Foreskin fibroblast (primary cell): ENCODE measurements at places on chromosomes 2 and 18.

- no peak for DNase-seq
These were observed 236.4 kb downstream of the ATAD2B start for GRCh38 chr2:23690421-23691105.

DNA sequence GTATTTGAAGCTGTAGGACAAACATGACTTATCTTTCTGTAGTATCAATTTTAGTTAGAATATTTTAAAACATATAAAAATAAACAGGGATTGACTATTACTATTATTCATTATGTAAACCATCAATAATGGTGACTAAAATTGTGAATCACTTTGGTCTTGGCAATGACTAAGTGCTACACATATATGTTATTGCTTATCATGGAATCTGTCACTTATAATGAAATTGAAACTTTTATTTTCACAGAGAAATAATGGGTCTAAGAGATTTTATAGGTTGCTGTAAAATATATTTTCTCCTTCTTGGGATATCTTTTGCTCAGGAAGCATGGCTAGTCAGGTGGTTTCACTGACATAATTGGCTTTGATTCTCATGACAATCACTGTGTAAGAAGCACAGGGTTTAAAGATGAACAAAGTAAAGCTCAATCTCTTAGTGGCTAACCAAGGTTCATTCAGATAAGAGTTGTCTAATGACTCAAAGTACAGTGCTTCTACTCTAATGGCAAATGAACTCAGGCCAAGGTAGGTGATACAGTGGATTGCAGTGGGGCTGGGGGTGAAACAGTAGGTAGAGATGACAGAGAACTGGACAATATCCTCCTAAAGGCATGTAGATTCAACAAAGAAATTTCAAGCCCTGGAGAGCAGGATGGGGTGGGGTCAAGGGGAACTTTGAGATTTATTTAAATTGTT is 98.6 kb upstream of the FANCL start:
- DNase-seq, result no peak

- DNase-seq, result no peak
These were observed 47.7 kb upstream of the SELENOI start for GRCh38 chr2:26298286-26298637.

DNA sequence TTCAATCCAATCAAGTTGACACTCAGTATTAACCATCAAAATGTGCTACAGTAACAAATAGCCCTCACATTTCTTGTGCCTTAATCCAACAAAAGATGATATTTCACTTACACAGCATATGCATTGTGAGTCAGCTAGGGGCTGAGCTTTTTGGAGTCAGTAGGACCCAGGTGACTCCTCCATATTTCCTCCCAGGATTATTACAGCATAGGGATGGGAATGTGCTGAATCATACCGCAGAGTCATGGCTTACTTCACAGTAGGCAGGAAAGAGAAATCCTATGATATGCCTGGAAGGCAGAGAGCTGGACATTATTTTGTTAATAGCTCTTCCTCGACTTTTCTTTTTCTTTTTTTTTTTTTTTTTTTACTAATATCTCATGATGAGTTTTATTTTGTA is 153.3 kb downstream of the TMEM182 start:
- DNase-seq, result no peak

DNA sequence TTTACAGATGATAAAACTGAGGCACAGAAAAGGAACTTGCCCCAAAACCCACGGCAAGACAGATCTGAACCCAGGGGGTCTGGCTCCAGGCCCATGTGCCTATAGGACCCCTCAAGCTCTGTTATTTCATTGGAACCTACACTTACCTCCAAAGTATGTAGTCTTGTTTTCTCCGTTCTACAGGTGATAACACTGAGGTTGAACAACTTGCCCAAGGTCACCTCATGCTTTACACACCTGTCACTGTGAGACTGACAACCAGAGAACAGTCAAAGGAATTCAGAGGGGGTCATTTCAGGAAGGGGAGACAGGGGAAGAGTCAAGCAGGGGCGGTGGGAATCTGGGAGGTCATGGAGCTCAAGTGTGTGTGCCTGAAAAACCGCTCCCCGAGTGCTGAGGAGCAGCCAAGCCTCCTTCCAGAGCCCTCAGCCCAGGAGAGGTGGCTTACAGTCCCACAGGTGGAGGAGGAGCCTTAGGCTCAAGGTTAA is 47.7 kb downstream of the SERTAD2 start:
- no peak for DNase-seq

DNA sequence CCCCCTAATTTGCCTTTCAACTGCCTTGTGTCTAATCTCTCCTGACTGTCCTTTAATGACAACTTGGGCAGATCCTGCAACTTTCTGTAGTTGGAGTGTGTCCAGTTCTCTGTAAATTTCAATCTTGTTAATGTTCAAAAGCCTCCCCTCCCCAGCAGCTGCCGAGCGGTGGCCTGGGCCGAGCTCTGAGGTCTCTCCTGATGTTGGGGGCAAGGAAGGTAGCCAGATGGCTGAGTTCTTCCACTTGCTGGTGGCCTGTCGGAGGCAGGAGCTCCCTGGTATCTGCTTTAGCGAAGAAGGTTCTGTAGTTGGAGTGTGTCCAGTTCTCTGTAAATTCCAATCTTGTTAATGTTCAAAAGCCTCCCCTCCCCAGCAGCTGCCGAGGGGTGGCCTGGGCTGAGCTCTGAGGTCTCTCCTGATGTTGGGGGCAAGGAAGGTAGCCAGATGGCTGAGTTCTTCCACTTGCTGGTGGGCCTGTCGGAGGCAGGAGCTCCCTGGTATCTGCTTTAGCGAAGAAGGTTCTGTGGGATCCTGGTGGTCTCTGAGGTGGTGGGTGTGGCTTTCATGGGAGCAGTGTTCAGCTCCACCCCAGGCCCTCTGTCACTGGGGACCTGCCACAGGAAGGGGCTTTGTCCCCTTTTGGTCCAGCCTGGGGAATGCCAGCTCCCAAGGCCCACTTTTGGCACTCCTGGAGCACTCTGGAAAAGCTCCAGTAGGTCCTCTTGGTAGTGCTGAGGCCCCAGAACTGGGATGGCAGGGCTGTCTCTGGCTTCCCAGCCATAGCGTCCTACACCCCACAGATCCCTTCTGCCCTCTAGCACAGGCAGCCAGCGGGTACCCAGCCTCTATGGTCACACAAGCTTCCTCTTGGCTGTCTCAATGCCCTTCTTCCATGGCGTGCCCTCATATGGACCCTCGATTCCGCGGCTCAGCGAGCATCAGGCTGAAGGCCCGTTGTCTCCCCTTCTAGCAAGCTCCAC is 211.9 kb downstream of the ALPK2 start:
- DNase-seq, result no peak

DNA sequence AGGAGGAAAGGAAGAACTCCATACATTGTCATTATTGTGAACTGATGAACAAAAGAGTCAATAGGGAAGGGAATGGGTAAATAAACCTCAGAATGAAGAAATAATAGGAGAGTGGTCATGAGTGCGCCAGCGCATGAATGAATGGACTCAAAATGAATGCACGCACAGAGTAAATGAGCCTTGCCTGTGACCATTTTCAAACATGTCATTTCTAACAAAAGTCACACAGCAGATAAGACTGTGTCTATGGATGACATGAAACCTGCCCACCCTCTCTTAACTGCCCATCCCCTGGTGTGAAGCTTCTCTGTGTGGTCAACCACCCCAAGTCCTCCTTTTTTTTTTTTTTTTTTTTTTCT is 121.1 kb upstream of the TEX51 start:
- DNase-seq, result no peak

DNA sequence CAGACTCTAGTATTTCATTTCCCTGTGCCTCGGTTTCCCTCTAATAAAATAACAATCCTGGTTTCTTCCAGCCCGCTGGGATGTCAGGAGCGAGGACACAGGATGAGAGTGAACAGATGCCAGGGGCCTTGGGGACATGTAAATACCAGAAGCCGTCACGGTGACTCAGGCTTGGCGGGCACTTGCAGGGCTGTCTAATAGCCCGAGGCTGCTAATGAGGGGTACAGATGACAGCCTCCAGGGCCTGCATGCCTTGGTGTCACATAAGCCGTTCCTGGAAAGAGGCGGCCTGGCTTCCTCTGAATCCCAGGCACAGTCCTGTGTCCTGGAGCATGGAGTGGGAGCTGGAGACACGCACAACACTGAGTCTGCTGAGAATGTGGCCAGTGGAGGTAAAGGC is 28.2 kb downstream of the HS1BP3 start:
- DNase-seq, result no peak

- DNase-seq, result no peak
These were observed 144.5 kb downstream of the MTX2 start for GRCh38 chr2:176413786-176414185.

DNA sequence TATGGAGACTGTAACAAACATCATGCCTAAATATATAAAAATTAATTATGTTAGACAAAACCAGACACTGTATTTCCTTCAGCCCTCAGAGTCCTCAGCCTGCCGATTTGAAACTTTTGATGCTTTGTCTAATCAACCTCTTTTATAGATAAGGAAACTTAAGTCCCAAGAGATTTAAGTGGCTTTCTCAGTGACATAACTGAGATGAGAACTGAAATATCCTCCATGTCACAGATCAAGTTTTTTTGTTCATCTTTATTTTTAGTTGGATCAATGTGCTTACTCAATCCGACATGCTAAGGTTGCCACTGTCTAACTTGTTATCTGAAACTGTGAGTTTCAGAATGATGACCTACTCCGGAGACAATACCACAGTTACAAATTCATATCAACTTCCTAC is 72.3 kb downstream of the BARD1 start:
- no peak for DNase-seq

- DNase-seq, result no peak
These were observed 36.4 kb downstream of the ACTR3 start for GRCh38 chr2:113926314-113926713.

DNA sequence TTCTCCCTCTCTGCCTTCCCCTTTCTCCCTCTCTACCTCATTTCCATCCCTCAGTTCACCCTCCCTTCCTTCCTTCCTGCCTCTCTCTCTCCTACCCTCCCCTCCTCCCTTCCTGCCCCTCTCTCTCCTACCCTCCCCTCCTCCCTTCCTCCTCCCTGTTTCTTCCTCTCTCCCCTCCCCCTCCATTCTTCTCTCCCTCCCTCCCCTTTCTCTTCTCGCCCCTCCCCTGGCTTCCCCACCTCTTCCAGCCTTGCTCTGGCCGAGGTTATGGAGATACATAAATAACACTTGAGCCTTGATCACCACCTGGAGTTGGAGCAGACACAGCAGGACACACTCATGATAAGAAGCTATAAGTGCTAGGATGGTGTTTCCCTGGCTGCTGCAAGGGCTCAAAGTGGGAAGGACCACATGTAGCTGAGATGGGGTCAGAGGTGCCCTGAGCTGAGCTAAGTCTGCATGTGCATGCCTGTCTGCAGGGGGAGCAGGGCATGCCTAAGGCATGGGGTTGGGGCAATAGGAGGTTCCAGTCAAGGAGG is 326.1 kb upstream of the HS6ST1 start:
- no peak for DNase-seq
